ENCODE measurements at places on chromosomes 16 and 17.

DNA sequence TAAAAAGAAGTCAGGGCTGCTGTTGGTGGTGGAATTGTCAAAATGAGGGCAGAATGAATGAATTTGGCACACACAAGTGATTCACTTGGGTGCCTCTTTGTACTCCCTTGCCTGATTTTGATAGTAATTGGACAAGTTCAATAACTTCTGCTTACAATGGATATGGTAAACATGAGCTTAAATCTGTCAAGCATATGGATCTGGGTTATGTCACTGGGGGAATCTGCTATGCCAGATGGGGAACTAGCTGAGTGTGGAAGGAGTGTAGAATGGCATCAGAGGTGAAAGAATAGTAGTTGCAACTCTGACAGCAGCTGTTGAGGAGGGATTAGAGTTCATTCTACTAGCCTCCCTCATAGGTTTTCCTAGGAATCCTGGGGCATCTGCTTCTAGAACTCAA is 724.2 kb upstream of the CDH8 start:
- H3K27me3 ChIP-seq: no peaks in the 10 kb centered on the region
- no peaks in the 10 kb centered on the region for H3K36me3 ChIP-seq
- no peak overlapping the region for H3K27ac ChIP-seq
- H3K4me3 ChIP-seq: no peak overlapping the region
- H3K4me1 ChIP-seq: no peaks in the 10 kb centered on the region

DNA sequence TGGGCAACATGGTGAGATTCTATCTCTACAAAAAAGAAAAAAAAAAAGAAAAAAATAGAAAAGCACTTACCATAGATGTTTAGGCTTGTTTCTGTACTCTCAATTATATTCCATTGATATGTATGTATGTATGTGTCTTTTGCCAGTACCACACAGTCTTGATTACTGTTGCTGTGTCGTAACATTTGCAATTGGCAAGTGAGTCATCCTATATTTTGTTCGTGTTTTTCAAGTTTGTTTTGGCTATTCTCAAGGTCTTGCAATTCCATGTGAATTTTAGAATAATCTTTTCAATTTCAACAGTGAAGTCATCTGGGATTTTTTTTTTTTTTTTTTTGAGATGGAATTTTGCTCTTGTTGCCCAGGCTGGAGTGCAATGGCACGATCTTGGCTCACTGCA is 19.3 kb downstream of the SPECC1 start:
- H3K36me3 ChIP-seq: no peaks in the 10 kb centered on the region
- H3K27ac ChIP-seq: no peak overlapping the region
- no peak overlapping the region for H3K4me3 ChIP-seq
- no peak for DNase-seq
- peaks cover 2% of the 10 kb centered on the region for H3K4me1 ChIP-seq

- no peaks in the 10 kb centered on the region for H3K27me3 ChIP-seq
- peaks cover 21% of the 10 kb centered on the region for H3K4me1 ChIP-seq
- peaks cover 12% of the 10 kb centered on the region for H3K36me3 ChIP-seq
- H3K4me3 ChIP-seq: no peak overlapping the region
Observed at GRCh38 chr17:67682196-67682595, 35.5 kb upstream of the NOL11 start.

- H3K27me3 ChIP-seq: no peaks in the 10 kb centered on the region
- H3K4me3 ChIP-seq: no peak overlapping the region
- DNase-seq: no peak
- H3K4me1 ChIP-seq: no peaks in the 10 kb centered on the region
- no peak overlapping the region for H3K27ac ChIP-seq
- H3K36me3 ChIP-seq: peaks cover 8% of the 10 kb centered on the region
Observed at GRCh38 chr16:2244926-2245795, 6.2 kb downstream of the ECI1 start.

DNA sequence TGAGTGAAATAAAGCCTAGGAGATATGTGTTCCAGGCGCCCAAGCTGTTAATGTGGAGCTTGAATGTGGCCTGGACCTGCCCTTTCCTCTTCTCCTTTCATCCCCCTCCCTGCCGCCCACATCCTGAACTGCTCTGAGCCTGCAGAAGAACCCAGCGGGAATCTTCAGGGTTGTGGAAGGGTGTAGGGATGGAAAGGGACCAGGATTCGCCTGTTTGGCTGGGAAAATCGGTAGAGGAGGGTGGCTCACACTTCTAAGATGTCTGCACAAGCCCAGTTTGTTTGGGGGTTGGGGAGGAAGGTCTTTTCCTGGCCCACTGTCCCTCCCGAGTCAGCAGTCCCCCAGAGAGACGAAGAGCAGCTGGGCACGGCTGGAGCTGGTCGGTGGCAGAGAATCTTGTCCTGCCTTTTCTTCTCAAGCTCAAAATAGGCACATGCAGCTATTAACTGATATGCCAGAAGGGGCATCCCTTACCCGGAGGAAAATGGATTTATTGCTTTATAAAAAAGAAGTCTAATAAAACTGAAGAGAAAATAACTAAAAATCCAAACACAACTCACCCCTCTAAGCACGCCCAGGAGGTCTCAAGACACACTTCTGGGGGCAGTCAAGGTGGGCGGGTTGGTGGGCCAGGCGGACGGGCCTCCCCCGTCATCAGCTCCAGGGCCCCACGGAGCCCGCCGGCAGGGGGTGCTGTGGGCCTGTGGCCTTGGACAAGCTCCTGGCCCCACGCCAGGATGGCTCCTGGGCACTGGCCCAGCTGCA is 11.5 kb upstream of the PITPNA start:
- H3K4me1 ChIP-seq: peaks cover 5% of the 10 kb centered on the region
- H3K27ac ChIP-seq: no peak overlapping the region

- H3K4me1 ChIP-seq: no peaks in the 10 kb centered on the region
- no peaks in the 10 kb centered on the region for H3K36me3 ChIP-seq
- DNase-seq: no peak
Observed at GRCh38 chr17:11309033-11309432, 68.0 kb downstream of the SHISA6 start.

DNA sequence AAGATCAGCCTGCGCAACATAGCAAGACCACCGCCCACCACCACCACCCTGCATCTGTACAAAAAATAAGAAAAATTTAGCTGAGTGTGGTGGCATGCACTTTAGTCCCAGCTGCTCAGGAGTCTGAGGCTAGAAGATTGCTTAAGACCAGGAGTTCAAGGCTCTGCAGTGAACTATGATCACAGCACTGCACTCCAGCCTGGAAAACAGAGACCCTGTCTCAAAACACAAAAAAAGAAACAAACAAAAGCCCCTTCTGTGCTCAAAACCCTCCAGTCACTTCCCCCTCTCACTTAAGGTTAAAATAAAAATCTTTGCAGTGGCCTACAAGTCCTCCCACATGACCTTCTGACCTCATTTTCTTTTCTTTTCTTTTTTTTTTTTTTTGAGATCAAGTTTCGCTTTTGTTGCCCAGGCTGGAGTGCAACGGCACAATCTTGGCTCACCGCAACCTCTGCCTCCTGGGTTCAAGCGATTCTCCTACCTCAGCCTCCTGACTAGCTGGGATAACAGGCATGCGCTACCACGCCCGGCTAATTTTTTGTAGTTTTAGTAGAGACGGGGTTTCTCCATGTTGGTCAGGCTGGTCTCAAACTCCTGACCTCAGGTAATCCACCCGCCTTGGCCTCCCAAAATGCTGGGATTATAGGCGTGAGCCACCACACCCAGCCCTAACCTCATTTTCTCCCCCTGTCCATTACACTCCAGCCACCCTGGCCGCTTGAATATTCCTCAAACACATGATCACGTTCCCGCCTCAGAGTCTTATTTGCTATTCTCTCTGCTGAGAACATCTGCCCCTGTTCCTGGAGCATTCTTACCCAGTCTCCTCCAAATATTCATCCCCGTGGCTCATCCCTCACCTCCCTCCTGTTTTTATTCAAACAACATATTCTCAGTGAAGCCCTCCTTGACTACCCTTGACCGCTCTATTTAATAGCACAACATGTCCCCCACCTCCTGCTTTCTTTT is 126.6 kb upstream of the MED13 start:
- H3K4me1 ChIP-seq: no peaks in the 10 kb centered on the region
- no peak overlapping the region for H3K4me3 ChIP-seq

DNA sequence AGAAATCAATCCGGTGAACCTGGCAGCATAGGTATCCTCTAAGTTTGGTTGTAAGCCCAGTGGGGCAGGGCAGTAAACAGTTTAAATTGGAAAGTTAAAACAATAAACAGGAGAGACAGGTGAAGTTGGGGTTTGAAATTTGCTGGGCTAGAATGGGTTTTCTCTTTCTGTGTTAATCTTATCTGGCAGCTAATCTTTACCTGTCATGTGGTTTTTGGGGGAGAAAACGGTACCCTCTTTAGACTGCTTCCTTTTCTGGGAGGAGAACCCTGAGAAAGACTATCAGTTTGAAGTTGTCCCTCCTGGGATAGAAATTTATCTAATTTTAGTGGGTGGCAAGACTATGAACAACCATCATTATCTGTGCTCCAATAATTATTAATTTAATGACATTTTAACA is 24.0 kb downstream of the CDH13 start:
- H3K27me3 ChIP-seq: peaks cover 3% of the 10 kb centered on the region
- no peak overlapping the region for H3K4me3 ChIP-seq
- H3K36me3 ChIP-seq: no peaks in the 10 kb centered on the region
- no peak for DNase-seq
- peaks cover 33% of the 10 kb centered on the region for H3K4me1 ChIP-seq

- H3K27me3 ChIP-seq: no peaks in the 10 kb centered on the region
- no peaks in the 10 kb centered on the region for H3K36me3 ChIP-seq
- no peak overlapping the region for H3K4me3 ChIP-seq
Observed at GRCh38 chr17:70021726-70022125, 53.3 kb upstream of the KCNJ16 start.

DNA sequence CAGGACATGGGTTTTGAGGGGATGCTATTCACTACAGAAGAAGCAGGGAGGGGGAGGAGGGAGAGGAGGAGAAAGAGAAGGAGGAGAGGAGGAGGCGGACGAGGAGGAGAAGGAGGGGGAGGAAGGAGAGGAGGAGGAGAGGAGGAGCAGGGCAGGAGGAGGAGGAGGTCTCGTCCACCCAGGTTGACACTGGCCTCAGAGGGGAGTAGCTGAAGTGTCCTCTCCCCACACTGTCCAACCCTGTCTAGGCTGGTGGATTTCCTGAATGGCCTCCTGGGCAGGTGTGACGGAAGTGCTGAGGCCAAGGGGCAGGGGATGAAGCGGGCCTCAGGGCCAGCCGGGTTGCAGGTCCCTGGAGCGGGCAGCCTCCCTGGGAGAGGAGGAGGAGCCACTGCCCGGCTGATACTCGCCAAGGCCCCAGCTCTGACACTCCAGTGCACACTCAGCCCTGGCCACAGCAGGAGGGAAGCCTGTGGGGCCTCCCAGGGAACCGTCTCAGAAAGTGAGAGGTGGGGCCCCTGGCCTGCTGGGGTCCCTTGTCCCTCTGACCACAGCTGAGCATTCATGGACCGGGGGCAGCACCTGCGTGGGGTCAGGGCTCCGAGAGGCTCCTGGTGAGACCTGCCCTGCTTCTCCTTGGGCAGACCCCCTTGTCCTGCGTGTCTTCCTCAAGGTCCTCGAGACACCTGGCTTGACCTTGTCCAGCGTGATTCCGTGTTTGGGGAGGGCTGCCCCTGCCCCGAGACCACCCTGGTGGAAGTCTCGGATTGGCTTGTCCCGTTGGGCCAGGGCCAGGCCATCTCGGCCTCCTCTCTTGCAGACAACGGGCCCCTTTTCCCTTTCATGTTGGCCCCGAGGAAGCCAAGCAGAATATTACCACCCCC is 200.6 kb upstream of the CIBAR2 start:
- no peaks in the 10 kb centered on the region for H3K36me3 ChIP-seq
- peaks cover 22% of the 10 kb centered on the region for H3K4me1 ChIP-seq
- H3K27ac ChIP-seq: no peak overlapping the region
- H3K4me3 ChIP-seq: no peak overlapping the region
- no peaks in the 10 kb centered on the region for H3K27me3 ChIP-seq

DNA sequence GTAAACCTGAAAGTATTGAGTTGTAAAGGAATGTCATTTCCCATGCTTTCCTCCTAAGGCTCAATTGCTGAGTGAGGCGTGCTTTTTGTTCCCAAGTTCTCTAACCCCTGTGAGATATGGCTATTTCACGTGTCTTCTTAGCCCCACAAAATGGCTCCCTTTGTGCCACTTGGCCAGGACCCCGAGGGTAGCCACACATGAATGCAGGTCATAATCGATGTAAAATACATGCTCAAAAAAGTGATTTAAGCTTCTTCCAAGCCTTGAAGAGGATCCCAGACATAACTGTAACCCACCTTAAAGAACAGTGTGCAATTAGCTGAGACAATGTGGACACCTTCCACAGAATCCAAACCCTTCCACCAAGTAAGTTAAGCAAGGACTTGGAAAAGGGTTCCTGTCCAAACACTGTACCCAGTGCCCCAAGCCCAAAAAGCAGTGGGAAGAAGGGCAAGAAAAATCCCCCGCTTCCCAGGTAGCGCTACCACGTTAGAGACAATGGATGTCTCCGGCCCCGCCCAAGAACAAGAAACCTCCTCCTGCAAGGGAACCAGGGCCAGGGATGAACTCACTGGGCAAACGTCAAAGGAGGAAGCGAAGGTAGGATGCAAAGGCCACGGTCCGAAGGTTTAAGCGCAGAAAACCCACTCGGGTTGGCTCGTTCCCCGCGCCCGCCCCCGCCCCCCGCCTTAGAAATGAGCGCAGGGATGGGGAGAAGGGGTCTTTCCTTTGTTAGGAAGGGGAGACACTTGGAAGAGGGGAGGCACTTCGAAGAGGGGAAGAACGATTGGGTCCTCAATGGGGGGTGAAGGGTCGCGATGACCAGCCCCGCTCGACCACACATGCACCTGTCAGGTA is 1.2 kb downstream of the JPT1 start:
- peaks cover 23% of the 10 kb centered on the region for H3K36me3 ChIP-seq
- H3K27ac ChIP-seq: peak overlapping the region; percentile 88
- peak; percentile 26 for DNase-seq
- peaks cover 3% of the 10 kb centered on the region for H3K27me3 ChIP-seq
- peak overlapping the region; percentile 95 for H3K4me3 ChIP-seq

DNA sequence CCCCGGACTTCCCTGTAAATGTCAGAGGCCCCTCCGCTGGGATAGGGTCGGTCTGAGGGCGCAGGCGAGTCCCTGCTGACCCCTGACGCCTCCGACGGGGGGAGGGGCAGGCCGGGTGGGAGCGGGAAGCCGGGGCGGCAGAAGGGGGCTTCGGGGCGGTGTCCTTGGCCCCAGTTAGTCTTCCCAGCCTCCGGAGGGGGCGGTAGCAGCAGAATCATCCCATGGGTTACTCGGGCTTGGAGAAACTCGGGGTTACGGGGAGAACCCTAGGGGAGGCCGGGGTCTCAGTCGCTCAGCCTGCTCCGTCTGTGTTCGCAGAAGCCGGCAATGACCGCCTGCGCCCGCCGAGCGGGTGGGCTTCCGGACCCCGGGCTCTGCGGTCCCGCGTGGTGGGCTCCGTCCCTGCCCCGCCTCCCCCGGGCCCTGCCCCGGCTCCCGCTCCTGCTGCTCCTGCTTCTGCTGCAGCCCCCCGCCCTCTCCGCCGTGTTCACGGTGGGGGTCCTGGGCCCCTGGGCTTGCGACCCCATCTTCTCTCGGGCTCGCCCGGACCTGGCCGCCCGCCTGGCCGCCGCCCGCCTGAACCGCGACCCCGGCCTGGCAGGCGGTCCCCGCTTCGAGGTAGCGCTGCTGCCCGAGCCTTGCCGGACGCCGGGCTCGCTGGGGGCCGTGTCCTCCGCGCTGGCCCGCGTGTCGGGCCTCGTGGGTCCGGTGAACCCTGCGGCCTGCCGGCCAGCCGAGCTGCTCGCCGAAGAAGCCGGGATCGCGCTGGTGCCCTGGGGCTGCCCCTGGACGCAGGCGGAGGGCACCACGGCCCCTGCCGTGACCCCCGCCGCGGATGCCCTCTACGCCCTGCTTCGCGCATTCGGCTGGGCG is 542 bp downstream of the GUCY2D start:
- H3K4me3 ChIP-seq: no peak overlapping the region
- peaks cover 5% of the 10 kb centered on the region for H3K4me1 ChIP-seq
- H3K27me3 ChIP-seq: peaks cover 55% of the 10 kb centered on the region
- DNase-seq: no peak
- H3K36me3 ChIP-seq: no peaks in the 10 kb centered on the region
- no peak overlapping the region for H3K27ac ChIP-seq

Measured in activated naive CD8-positive, alpha-beta T cell treated with anti-CD3 and anti-CD28 coated beads for 36 hours (primary cell).